ENCODE measurements at places on chromosomes 6 and 20.

GRCh38 chr6:484746-485145, 93.2 kb downstream of the IRF4 start:
- no peak overlapping the region for H3K27ac ChIP-seq
- H3K36me3 ChIP-seq, result peaks cover 12% of the 10 kb centered on the region
- H3K4me1 ChIP-seq, result no peaks in the 10 kb centered on the region
- no peaks in the 10 kb centered on the region for H3K27me3 ChIP-seq
- DNase-seq, result no peak

DNA sequence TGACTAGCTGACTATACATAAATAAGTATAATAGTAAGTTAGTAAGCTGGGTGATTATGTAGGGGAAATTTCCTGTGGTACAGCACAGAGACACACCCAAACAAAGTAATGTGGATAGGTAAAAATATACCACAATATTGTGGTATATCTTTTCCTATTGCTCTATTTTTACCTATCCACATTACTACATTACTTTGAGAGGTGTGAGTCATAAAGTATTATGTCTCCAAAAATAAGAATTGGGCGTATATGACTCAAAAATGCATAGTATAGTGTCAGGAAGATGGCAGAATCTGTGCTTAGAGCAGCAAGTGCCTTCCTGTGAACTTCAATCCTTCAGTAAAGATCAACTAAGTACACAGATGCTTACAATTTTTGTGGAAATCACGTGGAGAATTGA, 2.7 kb upstream of the SIRPG start:
- H3K36me3 ChIP-seq, result no peaks in the 10 kb centered on the region
- H3K4me3 ChIP-seq, result no peak overlapping the region
- peaks cover 3% of the 10 kb centered on the region for H3K27me3 ChIP-seq
- no peak overlapping the region for H3K27ac ChIP-seq
- no peaks in the 10 kb centered on the region for H3K4me1 ChIP-seq

DNA sequence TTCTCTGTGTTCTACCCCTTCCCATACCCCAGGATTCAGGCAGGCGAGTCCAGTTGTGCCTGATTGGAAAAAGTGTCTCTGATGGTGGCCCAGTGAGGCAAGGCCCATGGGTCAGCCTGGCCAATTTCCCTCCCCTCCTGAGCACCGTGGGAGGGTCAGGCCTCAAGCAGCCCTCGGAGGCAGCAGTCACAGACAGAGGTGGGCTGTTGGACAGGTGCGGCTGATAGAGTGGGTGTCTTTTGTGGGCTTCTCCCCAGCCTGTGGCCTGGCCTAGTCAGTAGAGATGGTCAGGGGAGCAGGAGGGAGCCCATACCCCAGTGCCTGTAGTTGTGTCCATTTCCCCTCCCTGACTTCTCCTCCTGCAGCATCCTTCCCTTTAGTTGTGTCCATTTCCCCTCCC, 8.9 kb downstream of the MYT1 start:
- H3K27ac ChIP-seq, result no peak overlapping the region
- no peak for DNase-seq
- peaks cover 7% of the 10 kb centered on the region for H3K27me3 ChIP-seq
- no peaks in the 10 kb centered on the region for H3K4me1 ChIP-seq
- H3K36me3 ChIP-seq, result no peaks in the 10 kb centered on the region

DNA sequence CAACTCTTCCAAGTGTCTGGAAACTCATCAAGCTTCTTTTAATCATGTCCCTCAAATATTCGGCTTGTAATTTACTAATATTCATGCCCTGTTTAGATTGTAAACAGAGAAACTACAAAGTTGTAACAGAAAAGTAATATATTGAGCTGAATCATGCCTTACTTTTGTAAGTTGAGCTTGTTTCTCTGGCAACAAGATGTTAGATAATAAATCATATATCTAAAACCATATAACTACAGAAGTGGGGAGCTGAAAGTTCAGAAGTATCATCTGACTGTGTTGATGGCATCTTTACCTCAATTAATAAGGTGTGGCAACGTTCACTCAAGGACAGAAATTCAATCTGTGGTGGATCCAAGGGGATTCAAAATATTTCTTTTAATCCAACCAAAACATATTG, 263.9 kb downstream of the PLCB1 start:
- H3K36me3 ChIP-seq, result no peaks in the 10 kb centered on the region
- no peak for DNase-seq
- H3K27me3 ChIP-seq, result no peaks in the 10 kb centered on the region
- no peak overlapping the region for H3K4me3 ChIP-seq
- H3K27ac ChIP-seq, result no peak overlapping the region
- H3K4me1 ChIP-seq, result no peaks in the 10 kb centered on the region

DNA sequence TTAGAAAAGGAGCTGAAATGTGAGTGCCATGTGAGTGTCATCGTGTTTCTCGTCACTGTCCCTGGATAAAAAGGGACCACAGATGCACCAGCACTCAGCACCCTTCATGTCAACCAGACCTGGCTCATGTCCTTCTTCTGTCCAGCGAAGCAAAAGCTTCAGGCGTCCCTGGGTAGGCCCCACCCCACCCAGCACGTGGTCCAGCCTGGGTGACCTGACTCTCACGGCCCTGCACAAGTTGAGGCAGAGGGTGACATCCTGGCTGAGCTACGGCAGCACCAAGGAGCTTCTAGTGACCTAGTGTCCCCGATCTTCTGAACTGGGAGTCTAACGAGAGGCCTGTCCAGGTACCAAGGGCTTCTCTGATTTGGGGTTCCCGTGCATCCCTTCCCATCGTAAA, 37.8 kb downstream of the PSMG4 start:
- no peak overlapping the region for H3K27ac ChIP-seq
- DNase-seq, result no peak
- H3K4me1 ChIP-seq, result peaks cover 15% of the 10 kb centered on the region

- no peaks in the 10 kb centered on the region for H3K27me3 ChIP-seq
- H3K4me1 ChIP-seq, result no peaks in the 10 kb centered on the region
- H3K36me3 ChIP-seq, result no peaks in the 10 kb centered on the region
Observed at GRCh38 chr6:105836379-105836778, 249.8 kb upstream of the PRDM1 start.

GRCh38 chr6:27161946-27162603, 85.4 kb upstream of the PRSS16 start:
- peaks cover 6% of the 10 kb centered on the region for H3K4me1 ChIP-seq
- peak; percentile 55 for DNase-seq
- H3K27ac ChIP-seq, result no peak overlapping the region
- peaks cover 13% of the 10 kb centered on the region for H3K27me3 ChIP-seq
